ENCODE measurements at places on chromosomes 7 and 10.

DNA sequence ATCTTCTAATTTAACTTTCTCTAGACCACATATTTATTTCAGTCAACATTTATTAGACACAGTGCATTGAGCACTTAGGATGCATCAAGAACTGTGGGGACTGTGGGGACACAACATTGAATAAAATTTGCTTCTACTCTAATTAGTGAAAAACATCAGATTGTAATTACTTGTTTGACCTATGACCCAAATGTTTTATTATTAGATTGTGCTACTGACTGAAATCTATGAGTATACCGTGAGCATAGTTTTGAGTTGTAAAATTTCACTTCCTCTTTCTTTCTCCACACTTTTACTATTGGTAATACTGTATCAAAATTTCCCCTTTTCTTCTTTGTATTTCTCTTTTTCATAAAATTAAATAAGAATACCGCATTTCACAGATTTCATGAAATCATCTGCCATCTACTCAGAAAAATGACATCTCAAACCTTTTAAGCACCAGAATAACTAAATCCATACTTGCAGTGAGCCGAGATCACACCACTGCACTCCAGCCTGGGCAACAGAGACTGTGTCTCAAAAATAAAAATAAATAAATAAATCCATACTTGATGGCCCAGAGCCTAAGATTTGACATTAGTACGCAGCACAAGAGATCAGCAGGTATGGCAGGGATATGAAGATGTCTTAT is 25.4 kb upstream of the INPP5F start:
- no peak for DNase-seq

DNA sequence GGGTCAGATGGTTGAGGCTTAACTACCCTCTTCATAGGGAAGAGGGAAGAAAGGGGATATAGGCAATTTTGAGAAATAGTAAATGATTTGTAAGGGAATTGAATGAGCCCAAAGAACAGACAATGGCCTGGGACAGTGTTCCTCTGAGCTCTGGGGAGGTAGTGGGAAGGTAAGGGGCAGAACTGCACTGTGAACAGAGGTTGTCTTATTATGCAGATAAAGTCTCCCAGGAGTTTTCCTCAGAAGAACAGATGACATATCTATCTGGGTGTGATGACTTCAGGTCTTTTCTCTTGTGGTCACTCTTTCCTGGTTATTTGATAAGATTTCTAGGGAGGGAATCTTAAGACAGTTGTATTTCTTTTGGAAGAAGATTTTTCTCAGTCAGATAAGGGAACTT is 296.1 kb downstream of the ZEB1 start:
- DNase-seq, result no peak

- DNase-seq, result no peak
Measured at GRCh38 chr10:124030061-124030460, 63.3 kb downstream of the CHST15 start.

DNA sequence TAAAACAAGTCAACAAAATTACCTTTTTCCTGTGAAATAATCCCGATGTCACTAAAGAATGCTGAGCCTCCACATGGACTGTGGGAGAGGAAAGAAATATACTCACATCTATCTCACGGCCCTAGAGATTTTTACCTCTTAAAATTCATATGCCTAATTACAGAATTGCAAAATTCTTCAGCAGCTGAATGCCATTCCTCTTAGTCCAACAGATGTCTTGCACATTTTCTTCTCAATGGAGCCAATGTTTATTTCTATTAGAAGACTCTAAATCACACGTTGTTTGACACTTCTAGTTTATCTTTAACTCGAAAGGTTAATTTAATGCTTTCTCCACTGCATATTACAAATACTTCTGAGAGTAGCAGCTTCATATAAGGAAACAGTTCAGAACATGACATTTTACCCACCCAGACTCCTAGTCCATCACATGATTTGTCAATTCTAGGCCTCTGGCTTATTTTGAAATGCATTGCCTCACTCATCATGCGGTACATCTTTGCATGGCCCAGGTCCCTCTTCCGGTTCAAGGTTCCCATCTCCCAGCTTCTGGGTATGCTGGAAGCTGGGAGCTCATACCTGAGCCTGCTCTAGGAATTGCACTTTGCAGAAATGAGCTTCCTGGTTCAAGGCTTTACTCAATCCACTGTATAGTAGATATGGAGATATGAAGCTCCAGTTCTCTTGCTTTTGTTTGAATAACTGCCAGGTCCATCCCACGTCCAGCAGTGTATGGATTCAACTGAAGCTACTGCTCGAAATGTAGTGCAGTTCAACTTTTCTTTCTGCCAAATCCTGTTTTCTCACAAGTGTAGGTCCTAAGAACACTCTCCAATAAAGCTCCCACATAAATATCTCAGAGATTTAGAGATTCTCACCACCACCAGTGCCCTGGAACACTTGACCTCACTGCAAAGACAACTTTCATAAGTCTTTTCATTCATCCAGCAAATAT is 306.2 kb downstream of the GPR37 start:
- no peak for DNase-seq

GRCh38 chr10:15324611-15325010 is 46.5 kb downstream of the FAM171A1 start:
- DNase-seq, result no peak

DNA sequence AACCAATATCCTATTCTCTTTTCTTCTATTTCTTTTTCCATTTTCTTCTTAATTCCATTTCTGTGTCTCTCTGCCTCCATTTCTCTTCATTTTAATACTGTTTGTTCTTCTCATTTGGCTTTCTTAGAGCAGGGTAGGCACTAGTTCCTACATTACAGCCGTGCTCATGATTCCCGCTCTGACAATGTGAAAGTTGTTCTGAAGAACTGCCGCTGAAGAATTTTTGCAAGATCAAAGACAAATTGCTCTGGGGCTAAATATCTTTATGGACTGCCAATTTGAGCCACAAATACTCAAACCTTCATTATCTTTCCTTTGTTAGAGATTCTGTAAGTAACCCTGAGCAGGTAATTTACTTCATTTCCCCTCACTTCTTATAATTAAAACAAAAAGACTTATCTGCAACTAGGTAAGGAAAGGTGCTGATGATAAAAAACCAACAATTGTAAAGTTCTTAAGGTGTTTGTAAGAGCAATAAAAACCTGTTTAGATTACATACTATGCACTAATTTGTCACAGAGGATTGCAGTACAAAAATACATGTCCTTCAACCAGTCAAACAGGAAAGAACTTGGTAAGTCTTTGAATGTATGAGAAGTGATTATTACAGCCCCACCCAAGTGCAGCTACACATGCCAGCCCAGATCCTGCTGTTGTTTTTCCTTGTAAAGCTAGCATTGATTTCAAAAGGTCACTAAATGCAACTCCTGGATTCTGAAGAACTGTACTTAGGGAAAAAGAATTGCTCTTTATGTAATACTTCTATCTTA is 127.5 kb downstream of the COL28A1 start:
- DNase-seq, result no peak

DNA sequence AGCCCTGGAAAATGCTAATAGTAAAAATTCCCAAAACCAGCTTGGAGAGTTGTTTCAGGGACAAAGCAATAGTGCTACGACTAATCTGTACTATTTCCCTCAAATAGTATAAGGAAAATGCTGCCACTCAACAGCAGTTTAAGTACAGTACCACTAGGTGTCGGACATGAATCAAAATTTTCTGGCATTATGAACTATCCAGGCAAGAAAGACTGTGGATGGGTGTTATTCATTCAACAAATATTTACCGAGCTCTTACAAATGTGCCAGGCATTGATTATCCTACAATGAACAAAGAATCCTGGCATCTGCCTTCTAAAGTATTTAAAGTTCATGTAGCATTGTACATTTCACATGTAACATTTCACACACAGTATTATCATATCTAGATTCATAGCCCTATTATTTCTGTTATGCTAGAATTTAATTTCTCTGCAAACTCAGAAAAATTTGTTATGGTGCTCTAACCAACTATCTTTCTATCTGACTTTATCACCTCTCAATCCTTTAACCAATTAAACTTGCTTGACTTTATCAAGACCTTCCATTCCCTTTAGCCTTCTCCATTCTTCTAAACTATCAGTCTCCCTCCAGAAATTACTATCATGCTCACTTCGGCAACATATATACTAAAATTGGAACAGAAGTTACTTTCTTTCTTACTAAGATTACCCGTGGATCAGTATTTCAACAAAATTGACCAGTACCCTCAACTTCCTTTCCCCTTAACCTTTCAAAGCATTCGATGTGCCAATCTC is 80.6 kb downstream of the ARHGAP21 start:
- no peak for DNase-seq

DNA sequence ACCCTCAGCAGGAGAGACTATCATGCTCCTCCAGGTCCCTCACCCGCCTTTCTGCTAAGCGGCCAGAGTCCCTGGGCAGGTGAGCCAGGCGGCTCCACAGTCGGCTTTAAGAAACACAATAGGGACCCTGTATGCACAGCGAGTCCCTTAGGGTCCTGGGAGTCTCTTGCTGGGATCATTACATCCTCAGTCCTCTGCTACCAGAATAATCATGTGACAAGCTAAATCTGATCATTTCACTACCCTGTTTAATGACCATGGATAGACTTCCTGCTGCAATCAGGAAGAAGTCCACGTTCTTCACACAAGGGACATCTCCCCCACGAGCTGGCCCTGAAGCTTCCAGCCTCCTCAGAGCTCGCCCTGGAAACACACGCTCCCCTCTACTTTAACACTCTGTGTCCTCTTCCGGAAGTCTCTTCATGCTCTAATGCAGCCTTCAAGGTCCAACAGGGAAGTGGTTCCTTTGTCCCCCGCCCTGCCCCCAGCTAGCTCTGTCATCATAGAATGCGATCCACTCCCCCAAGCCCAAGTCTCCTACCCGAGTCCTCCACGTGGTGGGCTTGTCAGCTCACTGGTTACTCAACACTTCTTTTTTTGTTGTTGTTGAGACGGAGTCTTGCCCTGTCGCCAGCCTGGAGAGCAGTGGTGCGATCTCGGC is 101.5 kb downstream of the RNF216 start:
- no peak for DNase-seq

DNA sequence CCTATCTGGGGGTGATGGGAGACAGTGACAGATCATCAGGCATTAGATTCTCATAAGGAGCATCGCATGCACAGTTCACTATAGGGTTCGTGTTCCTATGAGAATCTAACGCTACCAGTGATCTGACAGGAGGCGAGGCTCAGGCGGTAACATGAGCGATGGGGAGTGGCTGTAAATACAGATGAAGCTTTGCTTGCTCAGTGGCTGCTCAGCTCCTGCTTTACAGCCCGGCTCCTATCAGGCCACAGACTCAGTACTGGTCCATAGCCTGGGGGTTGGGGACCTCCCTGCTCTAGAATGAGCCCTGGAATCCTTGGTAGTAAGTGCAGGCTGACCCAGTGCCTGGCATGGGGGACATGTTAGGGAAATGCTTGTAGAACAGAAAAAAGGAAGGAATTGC is 426.0 kb downstream of the TYW1 start:
- DNase-seq, result no peak

DNA sequence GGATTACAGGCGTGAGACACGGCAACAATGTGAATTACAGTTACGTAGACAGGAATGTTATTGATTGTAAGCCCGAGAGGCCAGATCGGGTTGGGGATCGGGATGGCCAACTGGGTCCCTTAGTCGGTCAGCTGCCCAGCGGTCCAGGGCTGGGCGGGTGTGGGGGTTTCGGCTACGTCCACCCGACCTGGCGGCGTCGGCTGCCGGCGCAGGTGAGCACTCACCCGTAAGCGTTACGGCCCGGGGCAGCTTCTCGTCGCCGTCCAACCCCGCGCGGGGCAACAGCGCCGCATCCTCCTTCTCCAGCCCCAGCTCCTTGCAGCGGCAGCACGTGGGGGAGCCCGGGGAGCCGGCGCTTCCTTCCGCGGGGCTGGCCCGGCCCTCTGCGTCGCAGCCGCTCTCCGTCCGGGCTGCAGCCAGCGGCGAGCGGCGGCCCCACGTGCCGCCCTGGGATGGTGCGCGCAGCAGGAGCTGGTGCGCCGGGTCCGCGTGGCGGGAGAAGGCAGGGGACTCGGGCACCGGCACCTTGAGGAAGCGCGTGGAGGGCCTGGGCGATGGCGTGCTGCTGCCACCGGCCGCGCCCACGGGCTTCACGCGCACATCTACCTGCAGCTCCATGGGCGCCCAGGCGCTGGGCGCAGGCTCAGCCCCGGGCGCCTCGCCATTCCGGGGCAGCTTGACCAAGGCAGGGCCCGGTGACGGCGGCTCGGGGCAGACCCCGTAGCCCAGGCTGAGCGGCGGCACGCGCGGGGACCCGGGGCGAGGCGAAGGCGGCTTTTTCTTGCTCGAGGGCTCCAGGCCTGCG is 609 bp downstream of the KLRG2 start:
- no peak for DNase-seq

GRCh38 chr7:55199418-55199817 is 165.7 kb upstream of the LANCL2 start:
- no peak for DNase-seq

DNA sequence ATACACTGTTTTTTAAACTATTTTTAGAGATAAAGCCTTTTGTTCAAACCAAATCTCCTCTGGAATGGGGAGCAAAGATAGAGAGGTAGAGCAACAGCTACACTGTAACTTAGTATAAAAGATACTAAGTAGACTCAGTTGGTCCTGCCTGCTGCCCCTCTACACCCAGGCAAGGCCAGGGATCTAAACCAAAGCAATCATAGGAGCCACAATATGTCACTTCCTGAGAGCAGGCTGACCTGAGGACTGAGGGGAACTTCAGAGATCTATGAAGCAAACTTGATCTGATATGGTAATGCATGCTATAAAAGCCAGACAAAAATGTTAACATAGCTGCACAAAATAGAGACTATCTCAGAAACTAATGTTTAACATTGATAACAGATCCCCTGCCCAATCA is 7.0 kb upstream of the TRDMT1 start:
- no peak for DNase-seq

- DNase-seq, result no peak
Measured at GRCh38 chr10:31659665-31660064, 269.0 kb downstream of the ARHGAP12 start.

GRCh38 chr7:26167303-26167934 is 15.4 kb downstream of the NFE2L3 start:
- no peak for DNase-seq

DNA sequence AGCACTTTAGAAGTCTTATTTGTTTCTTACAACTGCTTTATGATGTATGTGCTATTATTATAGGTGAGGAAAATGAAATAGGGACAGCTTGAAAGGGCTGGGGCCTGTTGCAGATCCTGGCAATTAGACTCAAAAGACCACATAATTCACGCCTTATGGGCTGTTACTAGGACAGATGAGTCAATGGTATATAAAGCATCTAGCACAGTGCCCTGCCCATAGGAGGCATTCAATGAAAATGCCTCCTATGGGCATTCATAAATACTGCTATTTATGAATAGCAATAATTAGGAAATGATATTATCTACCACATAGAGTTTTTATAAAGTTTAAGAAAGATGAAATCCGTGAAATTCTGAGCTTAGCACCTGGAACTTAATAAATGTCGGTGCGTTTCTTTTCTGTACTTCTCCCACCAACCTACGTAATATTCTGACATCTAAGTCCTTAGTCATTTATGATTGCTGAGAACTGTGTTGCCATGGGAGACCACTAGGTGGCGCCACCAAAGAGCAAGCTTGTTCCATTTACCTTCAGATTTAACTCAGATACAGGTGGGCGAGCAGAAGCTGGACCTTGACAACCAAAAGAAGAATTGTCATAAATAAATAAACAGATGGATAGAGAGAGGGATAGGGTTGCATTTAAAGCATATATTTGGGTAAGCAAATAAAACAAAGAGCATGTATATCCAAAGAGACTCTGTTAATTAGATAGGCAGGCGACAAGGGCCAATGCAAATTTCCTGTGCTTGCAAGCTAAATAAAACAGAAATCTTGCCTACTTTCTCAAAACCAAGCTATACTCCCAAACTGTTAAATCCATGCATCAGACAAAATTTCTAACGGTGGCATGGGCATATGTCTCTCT is 699.9 kb downstream of the INHBA start:
- DNase-seq, result no peak

GRCh38 chr10:72913287-72913686 is 19.7 kb downstream of the OIT3 start:
- no peak for DNase-seq
